ENCODE measurements at places on chromosomes 5 and 9. TPM values are rescaled to one million over a fixed set of nuclear protein-coding genes. Genes with fewer than 3 reads are reported as not detected.

- no peak for DNase-seq
These were observed 95.4 kb upstream of the MINAR2 start for GRCh38 chr5:129652349-129653056.

DNA sequence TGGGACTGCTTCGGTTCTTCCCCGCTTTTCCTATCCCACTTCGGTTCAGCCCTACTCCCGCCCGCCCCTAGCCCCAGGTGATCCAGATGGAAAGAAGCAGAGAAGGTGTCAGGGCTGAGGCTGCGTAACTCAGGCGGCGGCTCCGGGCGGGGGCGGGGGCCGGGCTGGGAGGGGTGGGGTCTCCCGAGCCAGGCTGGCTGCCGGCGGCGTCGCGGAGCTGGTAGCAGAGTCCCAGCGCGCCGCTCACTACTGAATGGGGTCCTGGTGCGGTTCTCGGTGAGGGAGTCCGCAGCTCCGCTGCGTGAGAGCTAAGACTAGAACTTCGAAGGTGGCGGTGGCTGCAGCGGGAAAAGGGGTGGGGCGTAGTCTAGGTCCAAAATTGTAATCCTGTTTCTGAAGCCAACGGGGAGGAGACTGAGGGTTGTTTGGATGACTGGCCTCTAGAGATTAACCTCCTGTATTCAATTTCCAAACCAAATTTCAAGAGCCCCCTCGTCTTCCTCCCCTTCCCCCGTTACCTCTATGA, 1.4 kb downstream of the PRR16 start:
- no peak for DNase-seq

Gene CDH12
- 2.2 TPM for total RNA-seq

Gene LURAP1L
- 6.6 TPM for total RNA-seq

Gene GTF3C5
- total RNA-seq, result 98.6 TPM

DNA sequence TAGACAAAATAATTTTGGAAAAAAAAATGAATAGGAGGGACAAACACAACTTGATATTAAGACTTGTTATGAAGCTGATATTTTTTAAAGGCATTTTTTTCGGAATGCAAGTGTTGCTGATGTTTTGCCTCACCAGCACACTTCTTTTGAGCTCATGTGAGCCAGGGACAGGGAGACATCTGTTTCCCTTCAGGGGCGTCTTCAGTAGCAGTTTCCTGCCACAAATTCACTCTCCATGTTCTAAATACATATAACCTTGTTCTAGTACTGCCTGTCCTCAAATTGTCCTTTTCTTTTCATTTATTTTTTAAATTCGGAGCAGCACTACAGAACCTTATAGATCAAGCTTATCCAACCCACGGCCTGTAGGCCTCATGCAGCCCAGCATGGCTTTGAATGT, 316.0 kb upstream of the PAPPA start:
- DNase-seq, result no peak

DNA sequence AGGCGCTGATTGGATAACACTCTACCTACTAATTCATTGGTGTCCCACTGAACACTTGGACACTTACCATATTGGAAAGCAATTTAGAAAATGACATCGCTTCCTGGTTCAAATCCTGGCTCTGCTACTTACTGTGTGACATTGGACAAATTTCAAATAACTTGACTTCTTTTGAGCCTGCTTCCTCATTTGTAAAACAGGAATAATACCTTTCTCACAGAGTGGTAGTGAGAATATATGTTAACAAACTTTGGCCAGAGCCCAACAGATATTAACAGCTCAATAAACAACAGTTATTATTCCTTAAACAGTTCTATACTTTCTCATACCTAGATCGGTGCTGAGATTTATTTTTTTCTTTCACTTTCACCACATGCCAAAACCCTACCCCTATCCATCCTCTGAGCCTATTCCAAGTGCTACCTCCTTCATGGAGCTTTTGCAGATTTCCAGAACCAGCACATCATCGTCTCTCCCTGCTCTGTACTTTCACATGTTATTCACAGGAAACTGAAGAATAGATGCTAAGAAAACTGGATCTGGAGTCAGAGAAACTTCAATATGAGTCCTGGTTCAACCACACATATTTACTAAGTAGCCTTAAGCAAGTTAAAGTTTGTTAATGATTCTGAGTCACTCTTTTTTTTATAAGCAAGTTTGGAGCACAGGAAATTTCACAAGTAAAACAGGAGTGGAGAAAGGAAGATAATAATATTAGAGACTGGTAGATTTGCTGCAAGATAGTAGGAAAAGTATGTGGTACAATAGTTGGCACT, 92.3 kb downstream of the STRBP start:
- DNase-seq, result peak; percentile 6

Gene SLC25A48
- total RNA-seq, result not detected

Gene FRRS1L
- not detected for total RNA-seq
